Testis (tissue), 5 donors: ENCODE measurements at places on chromosomes 3 and 15. TPM values are rescaled to one million over a fixed set of nuclear protein-coding genes. Genes with fewer than 3 reads are reported as not detected.

The RARRES1 gene
- 9.7 TPM for polyA plus RNA-seq

The GATM gene
- polyA plus RNA-seq = 147 TPM

The ACOX2 gene
- polyA plus RNA-seq = 27.1 TPM

The SLC9C1 gene
- 20.0 TPM for polyA plus RNA-seq

The ANKDD1A gene
- polyA plus RNA-seq = 11.1 TPM

The WDR93 gene
- polyA plus RNA-seq = 31.9 TPM

The SAMD7 gene
- polyA plus RNA-seq = 0.25 TPM

The IQCB1 gene
- polyA plus RNA-seq = 39.3 TPM
